Muscle of back (tissue), 13 donors: ENCODE measurements at places on chromosomes 11 and 22.

DNA sequence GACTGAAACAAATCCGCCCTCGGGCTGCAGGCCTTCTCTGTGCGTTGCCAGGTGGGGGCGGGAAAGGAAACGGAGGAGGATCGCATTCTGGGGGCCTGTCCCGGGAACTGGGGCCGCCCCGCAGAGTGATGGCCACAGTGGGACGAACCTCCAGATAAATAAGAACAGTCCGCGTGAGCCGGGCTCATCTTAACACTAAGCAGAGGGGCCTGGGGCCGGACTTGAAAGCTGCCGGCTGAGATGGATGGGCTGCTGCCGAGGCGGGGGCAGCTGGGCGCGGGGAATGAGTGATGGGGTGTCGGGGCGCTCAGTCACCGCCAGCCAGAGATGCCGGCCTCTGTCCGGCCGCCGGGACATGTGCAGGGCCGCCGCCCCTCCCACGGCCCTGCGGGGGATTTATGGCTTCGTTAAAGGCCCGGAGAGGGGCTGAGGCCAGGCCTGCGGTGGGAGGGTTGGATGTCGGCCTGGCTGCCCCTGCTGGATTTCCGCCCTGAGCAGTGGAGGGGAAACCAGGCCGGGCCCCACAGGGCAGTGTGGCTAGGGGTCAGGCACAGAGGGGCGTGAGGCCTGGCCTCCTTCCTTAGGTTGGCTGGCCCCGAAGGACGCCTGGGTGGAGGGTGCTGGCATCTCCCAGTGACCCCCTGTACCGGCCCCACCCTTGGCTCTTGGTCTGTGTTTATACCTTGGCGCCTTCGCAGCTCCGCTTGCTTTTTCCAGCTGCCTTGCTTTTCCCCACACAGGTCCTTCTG is 45.3 kb upstream of the CD82 start:
- DNase-seq = no peak

DNA sequence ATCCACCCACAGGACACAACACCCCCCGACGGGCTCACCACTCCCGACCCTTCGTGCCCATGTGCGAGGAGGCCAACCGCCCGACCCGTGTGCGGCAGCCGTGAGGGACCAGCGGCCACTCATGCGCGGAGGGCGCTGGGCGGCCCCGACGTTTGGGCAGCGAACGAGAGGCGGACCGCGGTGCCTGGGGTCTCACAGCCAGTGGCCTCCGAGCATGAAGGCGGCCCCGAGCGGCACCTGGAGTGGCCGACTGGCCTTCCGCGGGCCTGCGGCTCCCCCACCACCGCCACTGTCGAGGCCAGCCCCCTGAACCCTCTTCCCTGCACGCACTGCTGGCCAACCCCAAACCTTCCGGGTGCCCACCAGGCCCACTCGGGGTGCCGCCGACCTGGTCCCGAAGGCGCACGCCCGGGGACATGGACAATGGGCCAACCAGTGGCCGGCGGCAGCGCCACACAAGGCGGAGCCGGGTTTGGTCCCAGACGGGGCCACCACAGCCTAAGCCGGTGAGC is 4274.9 kb upstream of the OR11H1 start:
- no peak for DNase-seq

DNA sequence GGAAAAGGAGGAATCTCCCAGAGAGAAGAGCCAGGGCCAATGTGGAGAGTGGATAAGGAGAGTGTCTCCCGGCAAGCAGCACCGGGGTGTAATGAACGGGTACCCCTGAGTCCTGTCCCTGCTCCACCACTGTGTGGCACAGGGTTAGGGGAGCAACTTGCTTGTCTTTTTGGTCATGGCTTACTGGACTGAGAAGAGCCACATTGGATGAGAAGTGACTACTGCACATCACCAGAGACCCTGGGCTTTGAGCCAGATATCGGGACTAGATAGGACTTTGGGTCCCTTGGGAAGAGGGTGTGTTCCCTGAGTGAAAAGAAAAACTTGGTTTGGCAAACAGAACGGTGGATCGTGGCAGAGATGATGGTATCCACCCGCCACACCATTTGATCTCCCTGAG is 24.6 kb downstream of the SDHAF2 start:
- DNase-seq = no peak

GRCh38 chr11:92707665-92708064 is 261.8 kb upstream of the MTNR1B start:
- peak; percentile 49 for DNase-seq

DNA sequence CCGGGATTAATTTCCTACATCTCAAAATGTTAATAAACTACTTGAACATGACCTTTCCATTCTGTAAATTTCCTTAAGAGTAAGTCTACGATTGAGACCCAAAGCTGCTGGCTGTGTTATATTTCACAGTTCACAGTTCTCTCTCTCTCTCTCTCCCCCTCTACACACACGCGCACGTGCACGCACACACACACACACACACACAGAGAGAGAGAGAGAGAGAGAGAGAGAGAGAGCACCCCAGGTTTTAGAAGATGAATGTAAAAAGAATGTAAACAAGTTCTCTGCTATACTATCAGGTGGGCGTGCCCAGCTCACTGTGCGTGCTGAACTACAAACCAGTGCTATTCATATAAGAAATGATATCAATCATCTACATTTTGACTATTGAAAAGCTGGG is 3.3 kb downstream of the BDNF start:
- DNase-seq = no peak

DNA sequence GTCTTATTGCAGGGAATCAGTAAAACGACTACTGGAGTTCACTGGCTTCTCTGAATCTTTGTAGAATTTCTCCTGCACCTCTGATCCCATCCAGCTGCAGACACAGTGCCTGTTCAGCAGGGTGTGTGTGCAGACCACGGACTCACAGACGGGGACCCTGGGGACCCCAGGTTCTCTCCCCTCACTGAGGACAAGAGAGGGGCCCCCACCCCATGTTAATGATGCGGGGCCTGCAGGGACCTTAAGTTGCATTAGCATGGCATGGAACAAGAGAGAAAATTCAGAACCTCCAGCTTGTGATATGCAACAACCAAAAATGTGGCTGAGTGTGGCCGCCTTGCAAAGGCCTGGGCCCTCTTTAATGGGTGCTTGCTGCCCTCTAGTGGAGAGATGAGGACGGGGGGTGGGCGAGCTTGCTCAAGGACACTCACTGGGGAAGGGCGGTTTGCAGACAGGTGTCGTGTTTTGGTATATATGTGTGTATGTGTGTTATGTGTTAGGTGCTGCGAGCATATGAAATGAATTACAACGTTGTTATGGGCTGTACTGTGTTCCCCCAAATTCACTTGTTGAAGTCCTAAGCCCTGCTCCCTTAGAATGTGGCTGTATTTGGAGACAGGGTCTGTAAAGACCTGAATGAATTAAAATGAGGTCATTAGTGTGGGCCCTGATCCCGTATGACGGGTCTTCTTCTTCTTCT is 84.4 kb upstream of the SEPTIN5 start:
- peak; percentile 67 for DNase-seq

GRCh38 chr11:1927848-1928469 is 8.5 kb downstream of the TNNT3 start:
- DNase-seq = no peak

- no peak for DNase-seq
Measured at GRCh38 chr11:22556381-22556780, 69.2 kb downstream of the FANCF start.

GRCh38 chr11:31826536-31827438 is 15.7 kb upstream of the PAX6 start:
- peak; percentile 27 for DNase-seq

GRCh38 chr11:13105237-13105844 is 96.2 kb downstream of the RASSF10 start:
- DNase-seq = no peak

GRCh38 chr11:23555085-23555484 is 694.8 kb upstream of the CCDC179 start:
- DNase-seq = peak; percentile 46

DNA sequence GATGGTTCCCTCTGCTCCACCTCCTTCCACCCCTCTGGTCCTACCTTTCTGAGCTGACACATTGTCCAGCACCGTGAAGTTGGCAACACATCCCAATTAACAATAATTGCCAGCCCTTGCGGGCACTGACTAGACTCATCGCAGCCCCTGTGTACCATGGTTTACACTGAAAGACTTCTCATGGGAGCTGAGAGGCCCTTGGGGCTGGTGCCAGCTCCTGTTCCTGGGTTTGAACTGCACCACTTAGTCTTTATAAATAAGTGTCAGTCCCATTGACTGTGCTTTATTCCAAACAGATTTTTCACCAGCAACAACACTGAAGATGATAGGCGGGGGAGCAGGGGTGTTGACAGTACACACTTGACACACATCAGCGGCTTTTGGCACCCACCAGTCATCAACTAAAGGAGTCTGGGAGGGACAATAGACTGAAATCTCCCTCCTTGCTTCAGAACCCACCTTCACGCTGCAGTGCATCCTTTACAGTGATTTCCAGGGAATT is 447.3 kb downstream of the NTM start:
- DNase-seq = no peak

GRCh38 chr22:37824674-37825641 is 1.8 kb downstream of the GALR3 start:
- peak; percentile 67 for DNase-seq

DNA sequence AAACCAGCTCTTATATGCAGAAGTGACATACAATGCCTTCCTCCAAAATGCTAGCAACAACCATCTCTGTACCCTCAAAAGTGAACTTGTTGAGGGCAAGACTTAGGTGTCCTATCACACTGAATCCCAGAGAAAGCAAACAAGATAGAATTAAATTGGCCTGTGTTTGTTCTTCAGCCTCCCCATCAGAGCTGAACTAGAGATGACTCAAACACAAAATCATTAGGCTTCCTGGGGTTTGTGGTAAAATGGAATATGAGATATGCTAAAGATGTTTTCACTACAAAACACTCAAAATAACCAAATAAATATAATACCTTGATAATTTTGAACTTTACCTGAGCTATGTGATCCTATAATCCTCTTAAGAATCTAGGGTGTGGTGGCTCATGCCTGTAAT is 31.6 kb downstream of the ZNF214 start:
- no peak for DNase-seq

- no peak for DNase-seq
Measured at GRCh38 chr22:26998716-26999115, 341.3 kb downstream of the MIAT start.

- no peak for DNase-seq
Measured at GRCh38 chr11:126601550-126602215, 246.2 kb downstream of the ST3GAL4 start.

DNA sequence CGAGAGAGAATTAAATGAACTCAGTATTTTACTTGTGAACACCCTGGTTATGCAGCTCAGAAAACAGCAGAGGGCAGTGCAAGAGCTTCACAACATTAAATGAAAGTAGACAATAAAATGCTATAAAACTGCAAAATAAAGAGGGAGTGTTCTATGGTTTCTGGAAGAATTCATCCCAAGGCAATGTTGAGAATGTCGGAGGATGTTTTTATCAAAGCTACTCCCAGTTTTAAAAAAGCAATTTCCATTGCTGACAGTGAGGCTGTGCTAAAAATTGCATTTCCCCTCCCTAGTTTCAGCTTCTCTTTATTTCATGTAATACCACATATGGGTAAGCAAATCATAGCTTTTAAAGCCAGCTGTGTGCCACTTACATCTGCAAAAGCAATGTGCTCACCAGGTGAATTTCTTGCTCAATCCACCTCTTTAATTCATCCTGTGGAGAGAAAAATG is 296.8 kb downstream of the RAB38 start:
- DNase-seq = peak; percentile 39

DNA sequence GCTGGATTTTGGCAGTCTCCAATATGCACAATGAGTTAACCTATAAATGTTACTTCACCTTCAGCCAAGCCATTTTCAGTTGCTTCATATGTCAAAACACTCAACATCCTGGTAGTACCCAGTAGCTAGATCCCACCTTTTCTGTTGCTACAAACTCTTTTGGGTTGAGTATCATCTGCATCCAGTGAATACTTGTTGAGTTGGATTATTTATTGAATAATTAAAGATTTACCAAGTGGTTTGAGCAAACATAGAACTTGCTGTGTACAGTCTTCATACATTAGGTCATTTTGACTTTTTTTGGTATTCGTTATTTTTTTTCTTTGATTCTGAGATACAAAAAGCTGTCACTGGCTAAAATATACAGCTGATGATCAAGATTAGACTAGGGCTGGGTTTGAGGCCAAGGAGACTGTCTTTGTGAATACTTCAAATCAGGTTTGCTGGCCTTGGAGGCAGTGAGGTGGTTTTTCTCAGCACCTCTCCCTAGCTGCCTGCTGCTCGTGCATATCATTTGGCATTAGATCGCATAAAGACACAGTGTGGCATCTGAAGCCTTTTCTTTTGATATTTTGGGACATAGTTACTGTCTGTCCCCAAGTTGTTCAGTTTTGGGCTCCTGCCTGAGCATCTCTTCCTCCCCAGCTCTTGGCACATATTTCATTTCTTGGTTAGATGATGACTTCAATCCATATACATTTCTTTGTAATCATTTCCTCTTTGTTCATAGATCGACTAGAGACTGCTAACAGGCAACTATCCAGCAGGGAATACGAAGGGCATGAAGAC is 62.8 kb downstream of the AMOTL1 start:
- DNase-seq = no peak

DNA sequence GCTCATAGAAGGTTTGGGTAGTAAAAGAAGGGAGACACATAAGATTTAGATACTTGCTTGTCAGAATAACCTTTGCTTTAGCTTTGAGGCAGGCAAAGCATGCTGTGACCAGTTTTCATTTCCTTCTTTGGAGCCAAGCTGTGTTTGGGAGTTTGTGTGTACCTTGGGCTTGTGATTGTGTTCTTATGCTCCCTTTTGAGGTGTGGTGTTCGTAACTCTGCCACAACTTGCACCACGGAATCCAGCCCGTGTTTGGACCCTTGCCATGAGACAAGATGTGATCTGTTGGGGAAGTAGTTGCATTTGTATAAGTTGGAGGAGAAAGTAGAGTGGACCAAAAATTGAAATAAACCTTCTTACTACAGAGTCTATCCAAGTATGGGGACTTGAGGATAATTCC is 34.0 kb downstream of the BMAL1 start:
- no peak for DNase-seq

DNA sequence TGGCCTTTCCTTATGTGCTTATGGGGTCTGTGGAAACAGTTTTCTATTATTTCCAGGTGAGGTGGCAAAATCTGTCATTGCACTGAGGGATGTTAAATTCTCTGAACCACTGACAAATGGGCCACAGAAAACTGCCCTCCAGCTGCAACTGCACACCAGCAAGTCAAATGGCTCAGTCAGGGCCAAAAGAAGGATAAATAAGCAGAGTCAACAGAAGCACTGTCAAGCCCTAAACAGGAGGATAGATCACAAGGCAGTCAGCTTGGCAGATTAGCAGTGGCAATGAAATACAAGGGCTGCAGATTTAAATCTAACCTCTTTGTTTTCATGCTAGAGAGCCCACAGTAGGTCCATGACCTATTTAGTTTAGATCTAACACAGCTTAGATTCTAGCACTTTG is 435.6 kb downstream of the ETS1 start:
- no peak for DNase-seq

DNA sequence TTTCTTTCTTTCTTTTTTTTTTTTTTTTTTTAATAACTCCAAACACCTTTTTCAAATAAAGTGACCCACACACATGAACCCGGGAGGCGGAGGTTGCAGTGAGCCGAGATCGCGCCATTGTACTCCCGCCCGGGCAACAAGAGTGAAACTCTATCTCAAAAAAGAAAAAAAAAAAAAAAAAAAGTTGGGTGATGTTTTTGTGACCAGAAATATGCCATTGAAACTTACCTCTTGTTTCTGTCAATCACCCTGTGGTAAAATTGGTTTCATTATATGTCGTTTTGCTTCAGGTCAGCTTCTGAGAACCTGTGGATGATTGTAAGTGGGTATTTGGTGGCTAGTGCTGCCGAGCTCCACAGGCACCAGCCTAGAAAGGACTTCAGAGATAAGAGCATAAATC is 238.8 kb downstream of the TBC1D22A start:
- no peak for DNase-seq

GRCh38 chr22:28299309-28299708 is 380.3 kb upstream of the PITPNB start:
- DNase-seq = no peak
